ENCODE measurements at places on chromosomes 2 and 18.

- DNase-seq = no peak
These were observed 72.7 kb upstream of the CCDC68 start for GRCh38 chr18:55031979-55032378.

DNA sequence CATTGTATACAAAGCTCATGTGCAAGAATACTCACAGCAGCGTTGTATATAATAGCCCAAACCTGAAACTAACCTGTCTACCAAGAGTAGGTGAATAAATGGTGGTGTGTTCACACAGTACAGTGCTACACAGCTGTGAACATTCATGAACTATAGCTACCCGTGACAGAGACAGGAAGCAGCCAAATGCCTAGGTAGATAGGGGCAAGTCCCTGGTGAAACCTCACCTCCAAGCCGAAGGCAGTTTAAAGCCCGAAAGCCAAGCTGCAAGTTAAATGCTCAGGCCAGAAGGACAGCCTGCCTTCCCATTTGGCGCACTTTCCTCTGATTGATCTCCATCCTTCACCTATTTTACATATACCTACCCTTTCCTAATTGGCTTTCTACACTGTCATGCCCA lies 36.5 kb upstream of the IMPA2 start:
- no peak for DNase-seq

DNA sequence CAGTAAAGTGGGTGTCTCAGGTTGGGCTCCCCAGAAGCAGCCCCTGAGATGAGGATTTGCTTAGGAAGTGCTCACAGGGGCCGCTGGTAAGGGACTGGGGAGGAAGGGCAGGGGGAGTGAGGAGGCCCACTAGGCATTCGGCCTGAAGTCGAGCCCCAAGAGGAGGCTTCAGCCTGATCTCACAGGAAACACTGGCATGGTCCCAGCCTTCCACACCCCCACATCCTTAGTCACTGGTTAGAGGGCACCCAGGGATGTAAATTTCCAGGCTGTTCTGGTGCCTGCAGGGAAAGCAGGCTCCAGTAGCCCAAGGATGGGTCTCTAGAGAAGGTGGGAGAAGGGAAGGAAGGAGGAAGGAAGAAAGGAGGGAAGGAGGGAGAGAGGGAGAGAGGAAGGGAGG lies 22.4 kb upstream of the KCNK3 start:
- no peak for DNase-seq

DNA sequence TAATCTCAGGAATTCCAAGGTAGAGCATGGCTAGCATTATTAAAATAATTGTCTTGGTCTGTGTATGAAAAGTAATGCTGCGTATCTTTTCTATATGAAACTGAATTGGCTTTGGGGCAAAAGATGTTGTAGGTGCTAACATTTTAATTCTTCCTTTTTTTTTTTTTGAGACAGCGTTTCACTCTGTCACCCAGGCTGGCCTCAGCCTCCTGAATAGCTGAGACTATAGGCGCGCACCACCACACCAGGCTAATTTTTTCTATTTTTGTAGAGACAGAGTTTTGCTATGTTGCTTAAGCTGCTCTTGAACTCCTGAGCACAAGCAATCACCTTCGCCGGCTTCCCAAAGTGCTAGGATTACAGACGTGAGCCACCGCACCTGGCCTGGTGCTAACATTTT lies 172.6 kb upstream of the STON1 start:
- no peak for DNase-seq

DNA sequence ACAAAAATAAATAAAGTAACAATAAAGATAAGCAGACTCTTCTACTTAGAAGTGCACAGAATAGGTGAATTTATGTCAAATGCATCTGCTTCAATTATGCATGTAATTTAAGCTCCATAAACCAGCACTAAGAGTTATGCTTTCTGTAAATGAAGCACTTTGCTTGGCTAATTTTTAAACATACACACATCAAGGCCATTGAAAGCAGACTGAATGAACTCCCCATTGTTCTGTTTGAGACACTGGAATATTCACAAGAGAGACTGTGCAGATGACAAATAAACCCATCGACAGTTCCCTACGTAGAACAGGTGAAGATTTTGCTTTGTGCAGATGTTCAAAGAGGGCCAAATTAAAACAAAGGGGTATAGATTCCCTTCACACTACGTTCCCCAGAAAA lies 133.4 kb downstream of the PID1 start:
- no peak for DNase-seq

- DNase-seq = no peak
These were observed 59.3 kb downstream of the ADNP2 start for GRCh38 chr18:80168346-80168745.

DNA sequence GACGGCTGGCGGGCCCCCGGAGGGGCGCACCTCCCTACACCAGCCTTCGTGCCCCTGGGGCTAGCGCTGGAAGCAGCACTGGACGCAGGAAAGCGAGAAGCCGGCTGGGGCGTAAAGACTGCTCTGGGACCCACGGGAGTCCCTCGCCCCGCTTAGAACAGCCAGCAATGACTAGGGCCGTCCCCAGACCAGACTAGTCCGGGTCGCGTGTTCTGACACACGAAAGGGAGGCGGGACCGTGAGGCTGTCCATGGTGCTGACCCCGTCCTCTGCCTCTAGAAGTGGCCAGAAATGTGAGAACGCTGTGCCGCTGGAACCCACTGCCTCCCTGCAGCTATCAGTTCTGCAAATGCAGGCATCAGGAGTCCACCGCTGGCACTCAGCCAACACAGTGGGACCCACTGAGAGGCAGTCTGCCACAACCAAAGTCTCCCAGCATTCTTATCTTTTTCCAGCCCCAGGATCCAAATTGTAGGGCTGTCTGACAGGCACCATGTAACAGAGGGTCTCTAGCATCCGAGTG lies at the start of gene UCN:
Gene UCN, minus strand, starts transcription at position 87 of the 523 bp plus-strand sequence. CDS start 550 bp downstream, outside the sequence.
- no peak for DNase-seq

Data from fibroblast of skin of left biceps (primary cell).